ENCODE measurements at places on chromosomes 1 and 21.

DNA sequence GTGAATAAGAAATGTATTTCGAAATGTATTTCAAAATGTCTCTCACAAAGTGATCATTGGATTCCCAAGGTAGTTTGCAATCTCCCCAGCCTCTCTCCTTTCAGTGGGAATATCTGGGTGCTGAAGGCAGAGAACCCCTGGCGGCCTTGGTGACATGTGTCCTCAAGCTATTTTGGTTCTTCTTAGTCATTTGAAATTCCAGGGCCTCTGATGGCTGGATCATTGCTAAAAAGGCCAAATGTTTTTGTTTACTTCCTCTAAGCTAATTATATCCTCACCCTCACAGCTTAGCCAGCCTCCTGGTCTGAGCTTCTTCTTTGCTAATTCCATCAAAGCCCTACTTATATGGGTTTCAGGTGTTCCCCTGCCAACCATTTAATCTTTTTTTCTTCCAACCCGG, 71.2 kb downstream of the LRRC40 start:
- no peak for DNase-seq

GRCh38 chr1:59552007-59552406, 255.1 kb downstream of the FGGY start:
- DNase-seq: no peak

DNA sequence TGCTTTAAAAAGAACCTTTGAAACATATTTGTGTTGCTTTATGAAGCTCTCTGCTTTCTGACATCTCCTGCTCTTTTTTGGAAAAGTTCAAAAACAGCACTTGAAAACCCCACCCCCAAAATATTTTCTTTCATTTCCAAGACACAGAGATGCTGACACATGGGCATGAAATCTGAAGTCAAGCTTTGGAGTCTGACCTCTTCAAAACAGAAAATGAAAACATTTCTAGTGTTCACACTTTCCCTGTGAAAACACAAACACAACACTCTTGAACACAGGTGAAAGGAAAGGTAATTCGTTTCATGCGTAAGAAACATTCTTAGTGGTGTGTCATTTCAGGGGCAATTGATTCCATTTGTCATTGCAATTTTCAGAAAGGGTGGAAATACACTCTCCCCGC, 10.8 kb downstream of the NGF start:
- DNase-seq: no peak

DNA sequence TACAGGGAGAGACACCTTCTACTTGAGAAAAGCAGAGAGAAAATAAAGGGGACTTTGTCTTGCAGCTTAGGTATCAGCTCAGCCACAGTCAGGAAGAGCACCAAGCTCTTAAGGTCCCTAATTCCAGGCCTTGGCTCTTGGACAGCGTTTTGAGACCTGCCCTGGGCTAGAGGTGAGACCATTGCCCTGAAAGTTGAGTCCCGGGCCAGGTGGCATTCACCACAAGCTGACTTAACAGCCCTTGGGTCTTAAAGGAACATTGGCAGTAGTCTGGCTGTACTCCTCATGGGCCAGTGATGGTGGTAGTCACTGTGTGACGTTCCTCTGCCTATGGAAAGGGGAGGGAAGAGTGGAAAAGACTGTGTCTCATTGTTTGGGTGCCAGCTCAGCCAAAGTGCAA, 11.7 kb upstream of the TNNI3K start:
- DNase-seq: no peak

DNA sequence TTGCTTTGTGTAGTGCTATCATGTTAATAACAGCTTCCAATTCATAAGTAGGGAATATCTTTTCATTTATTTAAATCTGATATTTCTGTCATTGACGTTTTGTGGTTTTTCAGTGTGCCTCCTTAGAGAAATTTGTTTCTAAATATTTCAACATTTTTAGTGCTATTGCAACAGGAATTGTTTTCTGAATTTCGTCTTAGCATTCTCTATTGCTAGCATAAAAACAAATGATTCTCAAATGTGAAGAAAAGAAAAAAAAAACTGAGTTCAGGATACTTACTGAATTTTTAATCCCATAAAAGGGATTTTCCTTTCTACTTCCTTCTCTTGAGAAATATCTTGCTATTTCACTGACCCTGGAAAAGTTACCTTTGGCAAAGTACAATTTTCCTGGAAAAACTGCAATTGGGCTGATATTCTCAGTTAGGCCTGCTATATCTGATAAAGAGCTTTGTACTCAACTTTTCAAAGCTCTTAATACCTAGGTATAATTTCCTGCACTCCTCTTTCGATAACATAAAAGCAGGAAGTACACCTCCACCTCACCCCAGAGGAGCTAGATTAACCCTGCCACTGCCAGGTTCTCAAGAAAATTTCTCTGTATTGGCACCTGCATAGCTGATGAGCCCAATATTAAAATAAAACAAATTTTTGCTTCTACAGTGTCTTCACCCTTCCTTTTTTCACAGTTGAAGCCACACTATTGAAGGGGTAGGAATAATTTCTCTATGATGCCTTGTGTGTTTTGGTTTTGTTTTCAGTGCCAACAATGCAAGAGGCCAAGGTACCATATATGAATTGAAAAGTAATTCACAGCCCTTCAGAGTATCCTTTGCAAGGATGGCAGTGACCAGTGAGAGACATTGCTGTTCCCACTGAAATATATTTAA, 35.6 kb downstream of the PTPN14 start:
- DNase-seq: no peak

DNA sequence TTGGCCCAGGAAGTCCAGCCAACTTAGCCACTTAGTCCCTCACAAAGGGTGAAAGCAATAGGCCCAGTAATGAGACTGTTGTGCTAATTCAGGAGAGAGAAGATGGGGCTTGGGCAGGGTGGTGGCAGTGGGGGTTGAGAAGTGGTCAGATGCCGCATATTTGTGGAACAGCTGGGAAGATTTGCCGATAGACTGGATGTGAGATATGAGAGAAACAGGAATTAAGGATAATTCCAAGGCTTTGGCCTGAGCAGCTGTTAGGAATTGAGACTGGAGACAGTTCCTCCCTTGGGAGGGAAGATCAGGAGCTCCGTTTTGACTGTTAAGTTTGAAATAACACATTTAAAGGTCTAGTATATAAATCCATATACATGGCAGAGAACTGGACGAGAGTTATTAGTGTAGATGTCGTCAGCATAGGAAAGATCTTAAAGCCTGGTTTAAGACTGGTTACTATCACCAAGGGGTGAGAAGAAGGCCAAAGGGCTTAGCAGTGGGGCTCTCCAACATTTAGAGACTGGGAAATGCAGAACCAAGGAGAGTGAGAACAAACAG, 323.7 kb upstream of the FAM78B start:
- DNase-seq: peak; percentile 6

- no peak for DNase-seq
Measured at GRCh38 chr1:29577512-29577911, 341.2 kb downstream of the PTPRU start.

GRCh38 chr1:25173809-25174340, 58.4 kb downstream of the SYF2 start:
- DNase-seq: no peak

GRCh38 chr1:223832637-223832943, 13.2 kb downstream of the TP53BP2 start:
- DNase-seq: no peak

Measured in stimulated activated CD4-positive, alpha-beta T cell treated with anti-CD3 and anti-CD28 coated beads, Interleukin-1b, Interleukin-23, amount 100 ng/mL, for 1 hour (primary cell).